Transverse colon (tissue), 4 donors: ENCODE measurements at places on chromosomes 12 and 14. TPM values are rescaled to one million over a fixed set of nuclear protein-coding genes. Genes with fewer than 3 reads are reported as not detected.

MDGA2 gene
- not detected for total RNA-seq

ASCL4 gene
- not detected for total RNA-seq

CISTR gene
- total RNA-seq = not detected

LMO3 gene
- total RNA-seq = 44.5 TPM

TSPAN19 gene
- total RNA-seq = not detected

LRRK2 gene
- 11.6 TPM for total RNA-seq

HOXC6 gene
- total RNA-seq = not detected

SUSD6 gene
- total RNA-seq = 101 TPM

LRTM2 gene
- not detected for total RNA-seq

KRT81 gene
- total RNA-seq = not detected

FBLN5 gene
- 14.6 TPM for total RNA-seq

C12orf54 gene
- total RNA-seq = 0.95 TPM

CLEC6A gene
- total RNA-seq = not detected

SLC39A2 gene
- 0.82 TPM for total RNA-seq

KRT8 gene
- 2,425 TPM for total RNA-seq

CABP1 gene
- total RNA-seq = 4.4 TPM

SLC8A3 gene
- total RNA-seq = 0.27 TPM

ART4 gene
- not detected for total RNA-seq

DPPA3 gene
- total RNA-seq = not detected

LRRIQ1 gene
- total RNA-seq = not detected

PSEN1 gene
- total RNA-seq = 144 TPM

SMCO3 gene
- not detected for total RNA-seq

MEG3 gene
- total RNA-seq = 61.7 TPM

RNU4-1 gene
- total RNA-seq = under 0.01 TPM

LRRC10 gene
- total RNA-seq = not detected

FZD10 gene
- 0.32 TPM for total RNA-seq

ST8SIA1 gene
- 3.7 TPM for total RNA-seq

CPNE8 gene
- total RNA-seq = 30.7 TPM

ESR2 gene
- not detected for total RNA-seq

CHURC1 gene
- total RNA-seq = 26.5 TPM

EIF4B gene
- 200 TPM for total RNA-seq

EFS gene
- 3.8 TPM for total RNA-seq

LRRC9 gene
- not detected for total RNA-seq

LRP1-AS gene
- not detected for total RNA-seq

RERGL gene
- not detected for total RNA-seq

COX8C gene
- total RNA-seq = not detected

SLC6A15 gene
- 0.27 TPM for total RNA-seq

ADGRD1 gene
- 18.1 TPM for total RNA-seq

RFLNA gene
- total RNA-seq = 19.1 TPM

NPAS3 gene
- total RNA-seq = 1.6 TPM

LBHD2 gene
- total RNA-seq = not detected

SOAT2 gene
- not detected for total RNA-seq

BIN2 gene
- 28.8 TPM for total RNA-seq

CLEC4D gene
- total RNA-seq = not detected

ASCL1 gene
- not detected for total RNA-seq

SLC17A8 gene
- total RNA-seq = 5.4 TPM

LRRC43 gene
- not detected for total RNA-seq

RIPK3 gene
- 61.7 TPM for total RNA-seq

TOMM20L gene
- not detected for total RNA-seq

VRTN gene
- not detected for total RNA-seq

AMN gene
- total RNA-seq = 316 TPM
